ENCODE measurements at places on chromosomes 1 and 21.

GRCh38 chr1:27605796-27606707 is 2.1 kb upstream of the AHDC1 start:
- DNase-seq = peak; percentile 43

GRCh38 chr1:113899111-113899510 is 5.5 kb downstream of the AP4B1 start:
- DNase-seq = no peak

DNA sequence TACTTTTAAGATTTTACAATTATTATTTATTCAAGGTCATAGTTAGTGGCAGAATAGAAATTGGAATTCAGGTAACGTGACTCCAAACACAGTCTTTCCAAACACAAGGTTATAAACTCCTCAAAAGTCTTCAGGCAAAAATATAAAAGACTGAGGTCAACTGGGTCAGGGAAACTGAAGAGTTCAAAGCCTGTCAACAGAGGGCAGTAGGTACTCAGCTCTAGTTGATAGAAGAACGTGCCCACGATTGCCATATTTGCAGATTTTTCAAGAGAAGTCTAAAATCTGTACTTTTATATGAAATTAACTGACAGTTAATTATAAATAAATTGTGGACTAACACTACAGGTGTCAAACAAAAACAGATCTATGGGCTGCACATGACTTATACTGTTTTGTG is 135.0 kb downstream of the LHX4 start:
- DNase-seq = no peak

- DNase-seq = no peak
Observed at GRCh38 chr1:21659924-21660326, 9.2 kb downstream of the RAP1GAP start.

DNA sequence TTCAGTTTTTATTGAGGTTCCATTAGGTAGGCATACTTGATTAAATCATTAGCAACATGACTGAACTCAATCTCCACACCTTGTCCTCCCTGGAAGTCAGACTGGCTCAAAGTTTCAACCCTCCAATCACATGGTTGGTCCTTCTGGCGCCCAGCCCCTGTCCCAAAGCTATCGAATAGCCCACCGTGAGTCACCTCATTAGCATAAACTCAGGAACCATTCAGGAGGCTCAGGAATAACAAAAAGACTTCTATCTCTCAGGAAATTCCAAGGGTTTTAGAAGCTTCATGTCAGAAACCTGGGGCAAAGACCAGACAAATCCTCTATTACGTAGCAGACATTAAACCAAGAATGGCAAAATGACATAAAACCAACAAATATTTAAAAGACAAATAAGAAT is 78.6 kb downstream of the RGS2 start:
- DNase-seq = no peak

DNA sequence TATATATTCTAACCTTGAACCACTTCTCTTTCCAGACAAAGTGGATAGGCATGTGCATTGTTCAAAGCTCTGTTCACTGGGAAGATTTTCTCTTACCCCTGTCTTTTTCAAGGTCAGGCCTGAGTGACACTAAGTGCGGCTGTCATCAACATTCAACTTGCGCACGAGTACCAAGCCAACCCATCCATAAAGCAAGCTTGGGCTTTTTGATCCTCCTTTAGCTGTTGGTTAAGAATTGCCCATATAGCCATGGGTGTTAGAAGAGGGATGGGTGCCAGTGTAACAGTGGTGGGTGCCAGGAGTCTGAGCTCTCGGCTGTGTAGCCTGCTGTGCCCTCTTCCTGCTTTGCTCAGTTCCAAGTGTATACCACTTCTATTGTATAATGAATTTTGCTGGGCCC is 136.1 kb downstream of the GLUL start:
- DNase-seq = no peak

- DNase-seq = no peak
Observed at GRCh38 chr1:208528578-208529240, 284.5 kb upstream of the PLXNA2 start.

GRCh38 chr1:157095091-157095490 is 4.5 kb downstream of the ETV3L start:
- DNase-seq = no peak

GRCh38 chr1:180228648-180229482 is 1.2 kb upstream of the LHX4 start:
- DNase-seq = no peak

- no peak for DNase-seq
Observed at GRCh38 chr1:3736131-3736561, 16.1 kb upstream of the CCDC27 start.

DNA sequence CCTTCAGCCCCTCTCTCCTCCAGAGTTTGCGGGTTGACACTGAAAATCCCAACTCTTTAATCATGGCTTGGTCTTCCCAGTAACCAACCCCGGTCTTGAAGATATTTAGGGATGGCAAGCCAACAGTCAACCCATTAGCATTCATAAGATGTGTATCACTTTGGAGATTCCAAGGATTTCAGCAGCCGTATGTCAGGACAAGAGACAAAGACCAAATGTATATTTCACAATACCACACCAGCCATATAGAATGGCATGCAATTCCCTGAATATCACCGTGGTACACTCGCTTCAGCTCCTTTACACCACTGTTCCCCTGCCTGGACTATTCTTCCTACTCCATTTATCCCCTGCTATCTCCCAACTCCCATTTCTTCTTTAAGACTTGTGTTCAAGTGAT is 109.2 kb downstream of the CSMD2 start:
- DNase-seq = no peak

DNA sequence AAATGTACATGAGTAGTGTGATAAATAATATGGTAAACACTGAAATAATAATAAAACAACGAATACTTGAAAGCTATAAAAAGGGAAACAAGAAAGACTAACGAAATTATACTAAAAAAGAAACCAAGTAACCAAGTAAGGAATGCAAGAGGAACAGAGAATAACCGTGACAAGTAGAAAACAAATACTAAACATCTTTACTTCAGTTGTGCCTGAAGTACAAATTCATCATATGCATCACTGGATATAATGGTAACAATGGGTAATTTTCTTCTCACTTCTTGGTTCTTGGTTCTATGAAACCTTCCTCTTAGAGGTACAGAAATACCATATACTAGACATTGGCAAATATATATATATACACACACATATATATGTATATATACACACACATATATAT is 1093.6 kb upstream of the B3GALT2 start:
- no peak for DNase-seq

DNA sequence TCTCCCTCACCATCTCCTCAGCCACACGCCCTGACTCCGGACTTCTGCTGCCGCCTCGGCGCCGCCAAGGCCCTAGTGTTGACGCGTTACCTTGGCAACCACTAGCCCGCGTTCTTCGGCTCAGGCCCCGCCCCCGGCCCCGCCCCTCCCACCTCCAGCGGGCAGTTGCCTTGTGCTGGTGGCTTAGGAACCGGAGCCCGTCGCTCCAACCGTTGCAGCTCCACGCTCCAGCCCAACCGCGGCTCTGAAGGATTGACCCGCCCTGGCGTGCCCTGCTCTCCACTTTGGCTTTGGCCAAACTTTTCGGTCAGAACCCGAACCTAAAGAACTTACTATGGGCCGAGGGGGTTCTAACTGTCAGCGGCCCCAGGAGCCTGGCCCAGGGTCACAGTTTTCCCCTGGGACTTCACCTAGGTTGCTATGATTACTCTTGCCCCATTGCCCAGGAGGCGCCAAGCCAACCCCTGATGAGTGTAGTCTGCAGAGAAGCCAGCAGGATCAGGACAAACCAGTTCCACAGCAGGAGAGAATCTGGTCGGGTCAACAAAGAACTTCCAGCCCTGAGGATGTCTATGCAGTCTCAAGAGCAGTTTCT is at the start of gene CFAP45:
Gene CFAP45 (minus strand): TSS at position 80 of the 595 bp plus-strand sequence. CDS start 67 bp downstream, at position 13.
- no peak for DNase-seq

DNA sequence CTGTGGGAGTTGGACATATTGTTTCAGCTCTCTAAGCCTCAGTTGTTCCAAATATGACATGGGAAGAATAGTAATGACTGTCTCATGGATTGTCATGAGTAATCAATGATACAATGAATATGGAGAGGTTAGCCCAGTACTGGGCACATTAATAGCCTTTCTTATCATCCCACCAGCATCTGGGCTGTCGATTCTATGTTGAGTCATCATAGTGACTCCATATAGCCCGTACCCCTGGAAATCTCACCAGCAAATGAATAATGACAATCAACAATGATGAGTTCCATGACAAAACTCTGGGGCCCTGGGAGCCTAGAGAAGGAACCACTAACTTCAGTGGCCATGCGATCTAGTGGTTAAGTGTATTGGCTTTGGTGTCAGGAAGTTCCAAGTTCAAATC is 39.7 kb upstream of the GJB5 start:
- DNase-seq = no peak

GRCh38 chr1:235726557-235726956 is 77.0 kb upstream of the GNG4 start:
- no peak for DNase-seq

- DNase-seq = no peak
Observed at GRCh38 chr21:23522751-23523150, 2084.5 kb downstream of the MRPL39 start.

DNA sequence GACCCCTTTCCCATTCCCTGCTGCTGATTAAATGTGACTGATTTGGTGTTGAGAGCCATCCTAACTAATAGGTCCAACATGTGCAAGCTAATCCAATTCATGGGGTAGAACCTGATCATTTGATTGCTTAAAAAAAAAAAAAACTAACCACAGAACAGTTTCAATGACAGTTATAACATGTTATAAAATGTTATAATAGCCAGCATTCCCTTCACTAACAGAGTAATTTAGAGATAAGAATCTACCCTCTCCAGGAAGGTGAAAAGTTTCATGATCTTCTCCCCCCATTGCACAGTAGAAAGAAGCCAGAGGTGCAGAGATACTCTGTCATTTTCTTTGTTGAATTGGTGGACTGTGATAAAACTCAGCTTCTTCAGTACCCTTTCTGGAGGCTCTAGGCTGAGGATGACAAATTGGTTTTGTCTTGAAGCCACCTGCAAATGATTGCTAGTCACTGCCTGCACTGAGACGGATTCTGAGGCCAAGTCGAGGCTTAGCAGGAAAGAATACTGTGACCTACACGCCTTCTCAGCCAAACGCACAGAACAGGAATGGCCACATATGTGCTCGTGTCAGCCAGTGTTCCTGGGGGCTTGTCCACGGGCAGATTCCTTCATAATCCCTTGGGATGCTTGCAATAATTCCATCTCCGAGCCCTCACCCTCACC is 215.7 kb upstream of the IRF2BP2 start:
- no peak for DNase-seq

DNA sequence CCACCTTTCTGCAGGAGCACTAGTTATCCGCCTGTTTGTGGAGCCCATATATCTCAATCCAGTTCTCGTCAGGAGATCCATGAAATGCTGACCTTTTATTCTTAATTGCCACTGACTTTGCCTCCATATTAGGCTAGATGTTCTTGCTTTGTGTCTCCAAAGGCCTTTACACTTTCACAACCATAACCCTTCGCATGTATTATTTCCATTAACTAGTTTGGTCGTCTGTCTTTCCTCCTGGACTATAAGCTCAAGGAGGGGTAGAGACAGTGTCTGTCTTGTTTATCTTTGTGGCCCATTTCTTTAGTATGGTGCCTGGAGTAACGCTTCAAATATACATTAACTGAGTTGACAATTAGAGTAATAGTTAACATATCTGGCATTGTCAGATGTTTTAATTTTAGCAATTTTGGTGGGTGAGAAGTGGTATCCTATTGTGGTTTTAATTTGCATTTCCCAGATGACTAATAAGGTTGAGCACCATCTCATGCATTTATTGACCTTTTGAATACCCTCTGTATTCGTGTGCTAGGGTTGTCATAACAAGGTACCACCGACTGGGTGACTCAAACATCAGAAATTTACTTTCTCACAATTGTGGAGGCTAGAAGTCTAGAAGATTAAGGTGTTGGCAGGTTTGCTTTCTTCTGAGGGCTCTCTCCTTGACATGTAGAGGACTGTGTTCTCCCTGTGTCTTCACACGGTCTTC is 21.7 kb upstream of the IL12RB2 start:
- no peak for DNase-seq

GRCh38 chr1:206682111-206682510 is 2.6 kb upstream of the MAPKAPK2 start:
- no peak for DNase-seq

- DNase-seq = no peak
Observed at GRCh38 chr1:244730153-244730933, 77.4 kb downstream of the DESI2 start.

DNA sequence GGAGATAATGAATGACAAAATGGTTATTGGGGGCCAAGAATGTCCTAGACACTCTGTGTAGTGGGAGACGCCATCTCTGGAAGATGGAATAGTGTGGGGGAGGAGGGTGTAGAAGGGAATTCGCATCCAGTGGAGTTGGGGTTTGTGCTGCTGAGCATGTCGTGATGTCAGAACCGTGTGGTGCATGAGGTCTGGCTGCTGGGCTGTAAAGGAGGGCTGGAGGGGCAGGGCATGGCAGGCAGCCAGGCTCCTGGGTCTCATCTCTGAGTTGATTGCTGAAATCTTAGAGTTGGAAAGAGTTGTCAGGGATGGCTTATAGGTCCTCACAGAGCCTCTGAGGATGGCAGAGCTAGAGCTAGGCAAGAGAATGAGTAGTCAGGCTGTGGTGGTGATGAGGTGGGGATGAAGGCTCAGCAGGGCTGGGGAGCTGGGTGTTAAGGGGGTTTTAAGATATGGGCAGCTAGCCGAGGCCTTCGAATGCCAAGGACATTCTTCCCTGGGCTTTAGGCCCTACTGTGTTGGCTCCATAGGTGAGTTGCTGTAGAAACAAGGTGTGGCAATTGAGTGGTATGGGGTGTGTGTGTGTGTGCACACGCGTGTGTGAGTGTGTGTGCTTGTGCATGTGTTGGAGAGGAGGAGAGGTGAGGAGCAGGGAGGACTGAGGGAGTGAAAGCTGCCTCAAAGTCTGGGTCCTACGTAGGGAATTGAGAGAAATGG is 1.9 kb downstream of the PPFIA4 start:
- no peak for DNase-seq

GRCh38 chr1:115764541-115764940 is 4.0 kb downstream of the CASQ2 start:
- no peak for DNase-seq

DNA sequence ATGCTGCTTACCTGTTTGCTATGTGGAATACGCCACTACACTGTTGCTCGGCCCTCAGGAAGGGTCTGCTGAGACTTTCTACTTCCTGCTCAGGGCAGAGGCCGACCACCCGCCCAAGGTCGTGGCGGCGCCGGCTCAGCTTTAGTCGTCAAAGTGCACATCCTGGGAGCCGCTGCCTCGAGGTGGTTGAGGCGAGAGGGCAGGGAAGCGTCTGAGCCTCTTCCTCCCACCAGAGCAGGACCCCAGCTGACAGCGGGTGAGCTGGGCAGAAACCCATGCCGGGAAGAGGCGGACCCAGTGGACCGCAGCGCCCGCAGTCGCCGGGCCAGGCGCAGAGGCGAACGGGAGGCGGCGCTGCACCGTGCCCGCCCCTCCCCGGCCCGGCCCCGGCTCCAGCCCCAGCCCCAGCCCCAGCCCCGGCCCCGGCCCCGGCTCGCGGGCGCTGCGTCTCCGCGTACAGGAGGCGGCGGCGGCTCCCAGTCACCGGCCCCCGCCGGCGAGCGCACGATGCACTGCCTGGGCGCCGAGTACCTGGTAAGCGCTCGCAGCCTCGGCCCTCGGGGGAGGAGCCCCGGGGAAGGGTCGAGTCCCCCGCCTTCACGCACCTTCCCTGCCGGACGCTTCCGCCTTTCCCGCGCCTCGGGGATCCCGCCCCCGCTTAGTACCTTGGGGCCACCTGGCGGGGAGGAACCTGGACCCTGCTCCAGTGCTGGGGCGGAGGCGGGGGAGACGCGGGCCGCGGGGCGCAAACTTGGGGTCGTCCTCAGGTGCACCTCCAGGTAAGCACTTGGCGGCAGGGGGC is at the start of gene SLC44A3:
Gene SLC44A3 (plus strand): TSS at position 413 of the 802 bp plus-strand sequence. CDS start 95 bp downstream, at position 508.
- DNase-seq = no peak
